Stimulated activated effector memory CD8-positive, alpha-beta T cell treated with anti-CD3 and anti-CD28 coated beads, Interleukin-12 subunit alpha, Interleukin-12 subunit beta, amount 100 ng/mL, for 72 hours (primary cell): ENCODE measurements at places on chromosomes 12 and 14.

- DNase-seq, result no peak
These were observed 1.6 kb upstream of the MLXIP start for GRCh38 chr12:122076743-122077495.

DNA sequence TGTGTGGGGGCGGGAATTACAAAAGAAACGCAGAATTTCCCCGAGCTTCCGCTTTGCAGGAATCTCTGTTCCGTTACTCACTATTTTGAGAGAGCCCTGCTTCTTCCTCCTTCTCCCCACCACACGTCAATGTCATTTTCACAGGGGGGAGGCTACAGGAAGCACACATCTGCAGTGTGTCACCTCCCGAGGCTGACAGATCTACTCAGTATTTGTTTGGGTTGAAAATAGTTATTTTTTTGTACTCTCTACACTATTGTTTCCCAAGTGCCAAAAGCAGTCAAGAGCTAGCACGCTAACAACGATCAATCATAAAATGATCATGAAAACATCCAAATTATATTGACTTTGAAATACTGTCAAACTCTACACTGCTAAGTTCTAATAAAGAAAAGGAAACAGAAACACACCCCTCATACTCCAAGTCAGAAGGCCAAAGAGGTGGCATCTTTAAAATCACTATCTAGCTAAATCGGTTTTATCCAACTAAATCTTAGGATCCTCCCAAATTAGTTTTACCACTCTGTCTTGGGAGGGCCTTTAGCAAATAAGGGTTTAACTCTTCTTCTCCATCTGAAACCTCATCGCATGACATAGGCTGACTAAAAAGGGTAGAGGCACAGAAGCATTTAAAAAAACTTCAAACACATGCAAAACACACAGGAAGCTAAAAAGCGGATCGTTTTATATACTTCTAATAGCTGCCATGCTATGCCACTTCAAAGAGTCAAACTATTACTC lies 51.8 kb downstream of the FOXN3 start:
- DNase-seq, result peak; percentile 75

- DNase-seq, result no peak
These were observed 43.6 kb downstream of the DYNC1H1 start for GRCh38 chr14:102007916-102008418.

DNA sequence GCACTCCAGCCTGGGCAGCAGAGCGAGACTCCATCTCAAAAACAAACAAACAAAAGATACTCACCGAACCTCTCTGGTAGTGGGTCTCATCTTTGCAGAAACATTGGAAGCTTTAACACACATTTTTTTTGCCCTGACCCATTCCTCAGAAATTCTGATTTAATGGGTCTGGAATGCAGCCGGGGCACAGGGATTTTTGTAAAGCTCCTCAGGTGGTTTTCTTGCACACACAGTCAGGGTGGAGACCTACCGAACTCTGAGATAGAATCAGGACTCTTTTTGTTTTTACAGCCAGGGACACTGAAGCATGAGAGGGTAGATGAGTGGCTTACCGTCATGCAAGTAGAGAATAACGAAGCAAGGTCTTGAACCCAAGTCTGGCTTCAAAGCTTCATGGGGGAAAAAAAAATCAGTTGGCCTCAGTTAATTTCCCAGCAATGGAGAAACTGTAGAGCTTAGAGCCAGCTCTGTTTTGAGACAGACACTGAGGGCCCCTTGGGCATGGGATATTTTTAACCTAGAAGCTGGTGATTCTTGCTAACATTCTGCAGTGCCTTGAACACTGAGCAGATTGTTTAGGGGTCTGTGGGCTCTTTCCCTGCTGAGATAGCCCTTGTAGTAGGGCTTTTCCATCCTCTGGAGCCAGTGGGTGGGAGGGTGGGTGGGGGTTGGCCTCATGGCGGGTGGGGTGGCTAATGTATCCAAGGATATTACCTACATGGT lies 4.8 kb downstream of the RNU4-2 start:
- no peak for DNase-seq

DNA sequence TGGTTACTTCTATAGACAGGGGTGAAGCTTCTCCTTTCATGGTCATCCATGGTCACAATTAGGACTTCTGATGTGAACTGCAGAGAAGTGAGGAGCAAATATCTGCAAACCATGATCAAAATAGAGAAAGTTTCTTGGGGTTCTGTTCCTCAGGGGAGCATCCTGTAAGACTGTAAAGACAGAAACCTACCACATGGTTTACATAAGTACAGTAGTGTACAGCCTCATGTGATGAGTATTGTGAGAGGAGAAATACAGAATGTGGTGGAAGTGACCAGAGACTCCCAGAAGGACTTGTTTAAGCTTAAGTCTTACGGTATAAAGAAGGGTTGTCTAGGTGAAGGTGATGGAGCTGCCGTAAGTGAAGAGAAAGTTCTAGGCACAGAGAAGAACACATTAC lies 484.7 kb downstream of the LRIG3 start:
- no peak for DNase-seq

DNA sequence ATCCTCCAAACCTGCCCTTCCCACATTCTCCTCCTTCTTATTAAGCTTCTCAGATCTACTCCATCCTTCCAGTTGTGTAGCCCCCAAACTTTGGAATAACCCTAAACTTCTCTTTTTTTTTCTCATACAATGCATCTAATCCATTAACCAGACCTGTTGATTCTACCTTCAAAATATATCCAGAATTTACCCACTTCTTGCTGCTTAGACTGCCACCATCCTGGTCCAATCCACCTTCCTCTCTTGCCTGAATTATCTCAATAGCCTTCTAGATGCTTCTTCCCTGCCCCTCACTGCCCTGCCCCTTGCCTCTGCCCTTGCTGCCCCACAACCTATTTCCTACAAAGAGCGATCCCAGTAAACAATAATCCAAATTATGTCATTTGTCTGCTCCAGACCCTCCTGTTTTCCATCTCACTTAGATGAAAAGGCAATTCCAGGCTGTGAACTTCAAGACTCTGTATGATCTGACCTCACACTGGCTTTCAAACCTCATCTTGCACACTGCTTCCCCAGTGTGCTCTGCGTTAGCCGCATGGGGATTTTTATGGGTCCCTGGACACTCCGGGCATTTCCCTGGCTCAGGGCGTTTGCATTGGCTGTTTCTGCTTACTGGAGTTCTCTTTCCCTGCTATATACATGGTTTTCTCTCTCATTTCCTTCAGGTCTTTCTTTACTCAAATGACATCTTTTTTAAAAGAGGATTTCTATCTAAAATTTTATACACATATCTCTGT lies 42.6 kb upstream of the HIF1A start:
- no peak for DNase-seq

DNA sequence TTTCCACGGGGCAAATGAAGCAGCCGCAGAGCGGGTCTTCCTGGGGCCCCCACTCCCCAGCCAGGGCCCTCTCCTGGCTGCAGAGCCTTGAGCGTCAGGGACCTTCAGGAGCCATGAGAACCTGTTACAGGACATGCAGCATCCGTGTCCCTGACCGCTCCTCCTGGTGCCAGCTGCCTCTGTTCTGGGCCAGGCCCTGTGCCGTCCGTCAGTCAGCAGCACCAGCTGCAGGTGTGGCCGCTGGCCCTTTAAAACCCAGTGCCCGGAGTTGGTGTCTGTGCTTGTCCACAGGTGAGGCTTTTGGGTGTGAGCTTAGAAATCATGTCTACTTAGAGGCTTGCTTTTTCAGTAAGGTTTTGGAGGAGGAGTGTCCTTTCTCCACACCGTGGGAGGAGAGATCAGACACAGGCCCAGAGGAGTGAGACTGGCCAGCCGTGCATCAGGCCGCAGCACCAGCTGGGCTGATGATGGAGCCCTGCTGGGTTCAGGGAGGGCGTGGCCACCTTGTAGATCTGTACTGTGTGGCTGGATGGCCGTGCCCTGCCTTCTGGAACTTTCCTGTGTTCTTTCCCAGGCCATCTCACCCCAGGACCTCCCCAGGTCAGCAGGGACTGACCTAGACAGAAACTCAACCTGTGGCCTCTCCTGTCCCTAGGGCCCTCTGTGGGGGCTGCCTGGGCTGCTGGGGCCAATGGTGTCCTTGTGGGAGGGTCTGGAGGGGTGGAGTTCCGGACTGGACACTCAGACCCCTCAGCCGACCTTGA lies 27.1 kb downstream of the AACS start:
- DNase-seq, result no peak

GRCh38 chr14:34436960-34437728 lies 24.9 kb downstream of the SPTSSA start:
- DNase-seq, result no peak

DNA sequence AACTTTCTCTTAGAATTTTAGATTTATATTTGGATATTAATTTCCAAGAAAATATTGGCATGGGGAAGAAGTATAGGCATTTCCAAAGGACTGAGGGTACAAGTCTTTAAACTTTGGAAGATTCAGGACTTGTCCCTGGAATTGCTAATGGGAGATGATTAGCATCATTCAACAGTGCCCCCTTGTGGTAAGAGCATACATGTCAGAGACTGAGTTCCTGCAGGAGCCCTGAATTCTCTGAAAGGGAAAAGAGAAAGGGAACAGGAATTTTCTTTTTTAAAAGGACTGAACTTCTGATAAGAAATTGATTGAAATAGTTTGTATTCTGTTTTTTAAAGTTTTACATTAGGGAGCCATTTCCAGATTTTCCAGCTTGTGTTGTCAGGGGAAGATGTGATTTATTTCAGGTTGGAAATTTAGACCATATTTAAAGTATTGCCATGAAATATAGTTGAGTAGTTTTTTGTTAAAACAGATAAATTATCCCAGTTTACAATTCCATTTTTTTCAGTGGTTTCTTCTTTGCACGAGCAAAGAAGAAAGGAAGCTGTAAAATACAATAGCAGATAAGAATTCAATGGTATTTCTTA lies 44.0 kb upstream of the REP15 start:
- no peak for DNase-seq

GRCh38 chr14:71346685-71347084 lies 439.4 kb downstream of the PCNX1 start:
- no peak for DNase-seq
